ENCODE measurements at places on chromosomes 16 and 17.

GRCh38 chr16:87506423-87507350, 13.9 kb upstream of the ZCCHC14 start:
- DNase-seq = no peak

GRCh38 chr16:87584271-87584670, 18.0 kb upstream of the JPH3 start:
- no peak for DNase-seq

DNA sequence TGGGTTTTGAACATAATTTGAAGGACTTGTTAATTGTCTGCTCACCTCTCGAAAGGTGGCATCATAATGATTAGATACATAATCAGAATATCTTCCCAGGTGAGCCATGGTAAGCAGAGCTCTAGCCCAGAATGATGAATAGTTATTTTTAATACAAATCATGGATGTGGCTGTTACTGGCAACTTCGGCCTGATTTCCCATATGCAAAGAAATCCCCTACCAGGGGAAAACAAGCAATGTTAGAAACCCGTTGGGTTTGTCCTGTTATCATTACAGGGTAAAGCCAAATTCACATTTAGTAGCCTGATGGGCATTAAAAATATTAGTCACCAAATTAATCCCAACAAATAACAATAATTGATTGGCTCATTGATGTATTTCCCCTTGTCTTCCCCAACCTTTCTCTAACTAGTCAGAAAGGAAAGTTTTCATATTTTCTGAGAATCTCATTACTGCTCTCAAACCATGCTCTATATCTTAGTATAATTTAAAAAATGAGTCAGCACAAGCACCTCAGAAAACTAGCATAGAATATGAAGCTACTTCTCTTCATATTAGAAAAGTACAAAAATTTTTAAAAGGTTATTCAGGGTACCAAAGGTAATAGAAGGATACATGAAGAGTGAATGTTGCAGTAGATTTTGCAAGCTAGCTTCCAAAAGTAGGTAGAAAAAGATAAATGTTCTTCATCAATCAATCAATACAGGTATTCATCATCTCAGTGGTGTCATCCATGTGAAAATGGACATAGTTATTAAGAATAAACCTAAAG, 5.0 kb downstream of the STAT5B start:
- DNase-seq = no peak

- DNase-seq = no peak
These were observed 537.7 kb downstream of the MAF start for GRCh38 chr16:79062821-79063220.

DNA sequence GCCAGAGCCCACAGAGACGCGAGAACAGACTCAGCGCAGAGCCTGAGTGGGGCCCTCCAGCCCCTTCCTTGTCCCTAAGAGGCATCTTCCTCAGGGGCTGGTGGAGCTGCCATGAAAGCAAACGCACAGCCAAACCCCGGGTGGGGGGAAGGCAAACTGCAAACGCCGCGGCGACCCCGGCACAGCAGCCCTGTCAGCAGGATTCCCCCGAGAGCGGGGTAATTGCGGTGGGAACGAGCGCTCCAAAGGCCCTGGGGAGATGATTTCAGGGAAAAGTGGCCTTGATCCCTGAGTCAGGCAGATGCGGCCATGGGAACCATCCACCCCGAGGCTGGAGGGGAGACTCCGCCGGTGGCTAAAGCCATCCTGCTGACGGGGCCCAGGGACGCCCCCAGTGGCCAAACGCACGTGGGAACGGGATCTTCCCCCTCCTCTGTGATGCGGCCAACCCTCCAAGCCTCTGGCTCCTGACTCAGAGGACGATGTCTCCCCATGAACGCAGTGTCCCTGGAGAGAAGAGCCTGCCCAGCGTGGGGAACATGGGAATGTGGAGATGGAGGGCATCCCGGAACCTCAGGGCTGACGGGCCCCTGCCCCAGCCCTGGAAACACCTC, 25.1 kb downstream of the SLC7A5 start:
- DNase-seq = no peak

DNA sequence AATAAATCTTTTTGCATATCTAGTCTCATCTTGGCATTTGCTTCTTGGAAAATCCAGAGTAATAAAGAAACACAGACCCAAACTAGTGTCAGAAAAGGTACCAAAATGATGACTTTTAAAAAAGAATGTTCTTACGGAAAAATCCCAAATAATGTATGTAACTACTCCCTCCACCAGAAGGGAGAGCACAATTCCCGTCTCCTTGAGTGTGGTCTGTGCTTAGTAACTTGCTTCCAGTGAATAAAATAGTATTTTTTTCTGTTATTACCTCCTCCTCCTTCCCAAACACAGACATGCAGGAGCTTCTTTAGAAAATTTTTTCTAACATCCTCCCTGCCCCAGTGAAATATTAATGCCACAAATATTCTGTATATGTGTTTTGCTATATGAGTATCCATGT, 358.1 kb downstream of the ZFHX3 start:
- DNase-seq = no peak

GRCh38 chr16:80002261-80002660, 401.7 kb upstream of the MAF start:
- DNase-seq = no peak

DNA sequence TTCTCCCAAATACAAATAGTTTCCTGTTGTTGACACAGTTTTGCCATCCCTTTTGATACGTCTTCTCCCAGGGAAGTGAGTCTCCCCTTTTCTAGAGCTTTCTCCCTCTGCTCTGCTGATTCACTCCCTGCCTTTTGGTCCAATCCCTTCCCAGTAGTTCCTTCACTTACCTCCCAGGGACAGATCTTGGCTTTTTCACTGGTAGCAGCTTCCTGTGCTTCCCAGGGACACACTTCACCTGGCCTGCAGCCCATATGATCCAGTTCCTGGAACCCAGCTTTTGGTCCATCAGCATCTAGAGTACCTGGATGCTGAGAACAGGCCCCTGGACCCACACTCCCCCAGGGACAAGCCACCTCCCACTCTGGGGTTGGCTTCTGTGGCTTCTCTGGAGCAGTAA, 15.8 kb downstream of the GPR179 start:
- DNase-seq = no peak

DNA sequence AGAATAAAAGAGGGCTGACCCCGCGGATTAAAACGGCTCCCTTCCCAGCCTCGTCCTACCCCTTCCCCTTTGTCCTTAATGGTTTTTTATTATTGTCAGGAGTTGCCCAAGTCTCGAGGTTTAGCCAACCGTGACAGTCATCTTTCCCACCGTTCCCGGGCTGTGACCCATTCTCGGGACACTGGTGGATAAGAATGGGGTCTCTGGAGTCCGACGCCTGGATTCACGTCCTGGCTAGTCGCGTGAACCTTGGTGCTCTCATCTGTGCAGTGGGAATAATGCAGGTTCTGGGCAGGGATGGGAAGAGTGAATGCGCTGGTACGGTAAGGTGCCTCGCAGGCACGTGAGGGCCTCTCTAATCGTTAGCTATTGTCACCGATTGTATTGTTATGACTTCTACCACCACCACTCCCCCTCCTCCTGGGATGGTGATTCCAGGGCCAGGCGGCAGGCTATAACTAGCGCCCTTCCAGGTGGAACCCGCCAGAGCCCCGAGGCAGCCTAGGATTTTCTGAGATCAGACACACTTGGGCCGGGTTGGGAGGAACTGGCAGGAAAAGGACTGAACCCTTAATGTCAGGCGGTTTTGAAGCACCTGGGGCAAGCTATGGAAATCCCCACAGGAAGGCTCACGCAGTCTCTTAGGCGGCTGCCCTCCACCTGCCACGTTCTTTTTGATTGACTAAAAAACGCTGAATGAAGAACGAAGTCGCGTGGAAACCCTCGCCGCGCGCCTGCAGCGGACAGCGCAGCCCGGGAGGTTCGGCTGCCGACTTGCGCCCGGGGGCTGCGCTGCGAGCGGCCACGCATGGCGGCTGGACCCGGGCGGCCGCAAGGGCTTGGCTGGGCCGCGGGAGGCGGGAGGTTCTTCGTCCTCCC, 2.7 kb downstream of the HS3ST3B1 start:
- DNase-seq = no peak

All from activated naive CD4-positive, alpha-beta T cell (primary cell).